Activated naive CD4-positive, alpha-beta T cell (primary cell): ENCODE measurements at places on chromosomes 2 and 18.

DNA sequence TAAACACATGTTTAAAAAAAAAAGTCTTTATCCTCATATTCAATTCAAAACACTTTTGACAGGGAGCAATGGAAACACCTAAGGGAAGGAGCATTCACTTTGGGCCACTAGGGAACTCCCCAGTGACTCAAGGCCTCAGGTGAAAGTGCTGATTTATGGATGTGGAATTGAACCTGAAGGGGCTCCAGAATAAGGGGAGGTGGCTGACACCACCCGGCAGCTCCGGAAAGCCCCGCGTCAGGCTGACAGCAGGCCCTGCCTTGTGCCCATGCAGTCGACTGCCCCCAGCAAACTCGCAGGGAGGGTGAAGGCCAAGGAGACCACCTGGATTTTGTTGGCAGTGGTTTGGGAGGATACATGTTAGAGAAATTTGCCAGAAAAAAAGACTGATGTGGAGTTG, 275.3 kb upstream of the NCKAP5 start:
- no peak for DNase-seq

- no peak for DNase-seq
Measured at GRCh38 chr2:3209258-3209657, 168.4 kb downstream of the EIPR1 start.

- DNase-seq, result no peak
Measured at GRCh38 chr2:109538546-109538945, 75.2 kb downstream of the SEPTIN10 start.

- DNase-seq, result no peak
Measured at GRCh38 chr2:67733517-67733916, 329.3 kb downstream of the C1D start.

DNA sequence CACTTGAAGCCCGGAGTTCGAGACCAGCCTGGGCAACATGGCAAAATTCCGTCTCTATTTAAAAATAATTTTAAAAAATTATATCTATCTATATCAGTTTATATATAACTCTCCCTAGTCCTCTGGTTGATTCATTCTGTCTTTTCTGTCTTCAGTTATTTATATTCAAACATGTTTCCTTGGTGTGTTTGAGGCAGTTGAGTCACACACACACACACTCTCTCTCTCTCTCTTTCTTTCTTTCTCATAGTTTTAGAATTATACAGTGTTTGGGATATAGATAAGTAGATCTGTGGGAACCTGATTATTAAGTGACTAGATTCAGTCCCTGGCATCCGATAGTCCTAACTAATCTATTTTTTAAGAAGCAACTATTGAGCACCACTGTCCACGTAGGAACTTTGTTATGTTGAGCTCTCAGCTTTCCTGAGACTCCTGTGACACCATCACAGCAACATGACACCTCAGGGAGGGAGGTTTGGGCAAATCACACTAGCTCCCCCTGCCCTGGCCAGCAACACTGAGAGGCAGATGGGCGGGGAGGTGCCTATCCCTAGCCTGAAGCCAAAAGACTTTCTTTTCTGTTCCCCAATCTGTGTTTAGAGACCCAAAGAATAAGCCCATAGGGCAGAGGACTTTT, 482.7 kb downstream of the DLGAP1 start:
- no peak for DNase-seq

GRCh38 chr2:218404351-218405085, 4.8 kb downstream of the CTDSP1 start:
- no peak for DNase-seq

GRCh38 chr2:47038656-47039488, 116.2 kb downstream of the STPG4 start:
- DNase-seq, result no peak

DNA sequence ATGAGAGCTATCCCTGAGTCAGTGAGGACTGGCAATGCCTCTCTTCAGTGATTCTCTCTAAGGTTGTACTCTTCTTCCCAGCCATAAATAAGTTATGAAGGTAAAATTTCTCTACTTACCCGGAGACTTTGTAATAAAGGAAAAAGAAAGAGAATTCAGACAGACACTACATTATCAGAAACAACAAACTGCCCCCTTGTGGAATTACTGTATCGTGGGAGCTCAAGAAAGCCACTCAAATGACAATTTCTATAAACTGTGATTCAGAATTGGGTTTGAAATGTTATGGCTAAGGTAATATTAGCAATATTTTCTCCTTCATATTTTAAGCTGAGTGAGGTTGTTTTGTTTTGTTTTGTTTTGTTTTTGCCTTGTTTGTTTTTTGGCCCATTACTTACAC, 155.8 kb upstream of the TANK start:
- DNase-seq, result no peak

- DNase-seq, result no peak
Measured at GRCh38 chr2:10257500-10258147, 45.1 kb upstream of the HPCAL1 start.

DNA sequence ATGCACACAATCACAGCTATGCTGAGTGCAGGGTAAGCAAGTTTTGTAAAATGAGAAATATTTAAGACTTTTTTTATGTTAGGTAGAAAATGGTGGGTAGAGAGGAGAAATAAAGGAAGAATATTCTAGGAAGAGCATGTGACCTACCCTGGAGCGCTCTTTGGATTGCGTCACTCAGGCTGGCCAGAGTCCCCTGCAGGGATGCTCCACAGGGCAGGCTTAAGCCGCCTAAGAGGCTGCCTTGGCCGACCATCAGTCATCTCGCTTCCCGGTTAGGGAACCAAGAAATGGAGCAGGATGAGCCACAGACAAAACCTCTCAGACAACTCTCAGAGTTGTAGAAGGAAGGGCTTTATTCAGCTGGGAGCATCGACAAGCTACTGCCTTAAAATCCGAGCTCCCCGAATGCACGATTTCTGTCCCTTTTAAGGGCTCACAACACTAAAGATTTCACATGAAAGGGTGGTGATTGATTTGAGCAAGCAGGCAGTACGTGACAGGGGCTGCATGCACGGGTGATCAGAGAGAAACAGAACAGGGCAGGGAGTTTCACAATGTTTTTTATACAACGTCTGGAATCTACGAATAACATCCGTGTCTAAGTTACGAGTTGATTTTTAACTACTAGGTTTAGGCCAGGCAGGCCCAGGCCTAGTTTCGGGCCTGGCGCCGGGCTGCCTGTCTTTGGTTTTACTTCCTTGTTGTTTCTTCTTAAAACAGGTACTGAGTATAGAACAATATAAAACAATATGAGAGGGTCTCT, 1072.0 kb downstream of the CBLN2 start:
- DNase-seq, result no peak

GRCh38 chr2:108129636-108130035, 110.1 kb upstream of the SULT1C3 start:
- no peak for DNase-seq

DNA sequence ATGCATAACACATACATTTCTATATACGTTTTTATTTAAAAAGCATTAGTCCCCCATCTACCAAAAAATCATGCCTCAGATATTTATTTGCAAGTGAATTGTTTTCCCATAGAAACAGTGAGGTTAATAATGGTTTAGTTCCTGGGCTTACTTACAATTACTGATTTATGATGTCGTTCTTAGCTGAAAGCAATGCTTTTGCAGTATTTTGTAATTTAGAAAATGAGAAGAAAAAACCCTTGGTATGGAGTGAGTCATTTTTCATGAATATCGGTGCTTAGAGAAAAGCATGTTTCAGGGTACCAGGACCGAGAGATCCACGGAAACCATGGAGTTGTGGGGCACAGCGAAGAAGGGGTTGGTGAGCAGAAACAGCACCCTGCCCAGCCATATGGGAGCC, 12.0 kb upstream of the CDK15 start:
- no peak for DNase-seq

DNA sequence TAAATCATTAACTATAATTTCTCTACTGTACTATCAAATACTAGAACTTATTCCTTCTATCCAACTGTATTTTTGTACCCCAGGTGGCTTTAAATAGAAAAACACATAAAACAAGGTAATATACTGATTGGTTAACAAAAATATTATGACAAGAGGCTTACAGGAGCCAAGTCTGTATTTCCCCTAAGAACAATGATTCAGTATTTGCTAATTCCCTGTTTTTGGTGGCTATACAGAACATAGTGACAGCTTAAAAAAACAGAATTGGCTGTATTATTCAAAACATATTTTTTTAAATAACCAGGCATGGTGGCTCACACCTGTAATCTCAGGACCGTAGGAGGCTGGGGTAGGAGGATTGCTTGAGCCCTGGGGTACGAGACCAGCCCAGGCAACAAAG, 16.3 kb downstream of the RTN4 start:
- no peak for DNase-seq

GRCh38 chr2:174717273-174717672, 47.0 kb downstream of the CHRNA1 start:
- no peak for DNase-seq

DNA sequence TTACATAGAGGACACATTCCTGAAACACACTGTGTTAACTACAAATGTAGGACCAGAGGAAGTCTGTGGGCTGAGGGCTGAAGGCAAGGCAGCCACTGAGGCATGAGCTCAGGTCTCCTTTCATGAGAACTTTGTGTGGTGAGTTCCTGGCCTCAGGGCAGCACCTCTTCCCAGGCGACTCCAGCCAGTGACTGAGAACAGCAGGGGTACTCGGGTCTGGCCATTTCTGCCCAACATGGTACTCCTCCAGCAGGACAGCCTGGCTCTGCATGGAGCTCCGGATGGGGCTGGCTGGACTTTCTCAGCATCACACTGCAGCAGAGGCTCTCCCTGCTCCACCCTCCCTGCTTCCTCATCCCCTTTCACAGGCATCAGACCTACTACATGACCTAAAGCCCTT, 125.5 kb upstream of the SPATS2L start:
- no peak for DNase-seq

DNA sequence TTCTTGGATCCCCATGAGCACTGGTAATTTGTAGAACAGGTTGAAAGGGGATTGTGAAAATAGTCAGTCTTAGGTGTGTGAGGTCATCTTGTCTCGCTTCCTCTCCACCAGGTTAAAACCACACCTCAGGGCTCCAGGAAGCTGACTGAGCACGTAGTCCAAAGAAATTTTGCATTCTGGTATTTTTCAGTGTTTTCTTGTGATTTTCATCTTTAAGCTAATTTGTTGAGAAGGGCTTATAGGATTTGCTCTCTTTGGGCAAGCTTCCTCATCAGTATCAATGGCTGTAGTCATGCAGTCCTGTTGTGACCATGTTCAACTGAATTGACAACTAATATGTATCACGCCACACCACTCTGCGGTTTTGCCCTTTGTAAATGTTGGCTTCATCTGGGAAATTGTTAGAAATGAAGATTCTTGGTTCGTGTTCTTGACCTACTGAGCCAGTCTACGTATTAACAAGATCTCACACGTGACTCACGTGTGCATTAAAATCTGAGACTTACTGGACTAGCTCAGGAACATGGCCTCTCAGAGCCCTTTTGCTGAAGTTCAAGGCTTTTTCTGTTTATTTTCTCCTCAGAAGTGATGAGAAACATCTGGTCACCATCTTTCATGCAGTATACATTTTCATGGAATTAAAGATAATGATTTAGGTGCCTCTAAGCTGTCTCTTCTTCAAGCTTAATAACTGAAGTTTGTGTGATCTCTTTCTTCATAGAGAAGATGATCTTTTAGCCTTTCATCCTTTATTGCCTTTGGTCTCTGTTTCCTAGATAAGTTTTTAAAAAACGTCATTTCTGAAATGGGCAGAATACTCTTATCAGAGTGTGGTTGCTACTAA, 32.8 kb downstream of the FMNL2 start:
- DNase-seq, result no peak

DNA sequence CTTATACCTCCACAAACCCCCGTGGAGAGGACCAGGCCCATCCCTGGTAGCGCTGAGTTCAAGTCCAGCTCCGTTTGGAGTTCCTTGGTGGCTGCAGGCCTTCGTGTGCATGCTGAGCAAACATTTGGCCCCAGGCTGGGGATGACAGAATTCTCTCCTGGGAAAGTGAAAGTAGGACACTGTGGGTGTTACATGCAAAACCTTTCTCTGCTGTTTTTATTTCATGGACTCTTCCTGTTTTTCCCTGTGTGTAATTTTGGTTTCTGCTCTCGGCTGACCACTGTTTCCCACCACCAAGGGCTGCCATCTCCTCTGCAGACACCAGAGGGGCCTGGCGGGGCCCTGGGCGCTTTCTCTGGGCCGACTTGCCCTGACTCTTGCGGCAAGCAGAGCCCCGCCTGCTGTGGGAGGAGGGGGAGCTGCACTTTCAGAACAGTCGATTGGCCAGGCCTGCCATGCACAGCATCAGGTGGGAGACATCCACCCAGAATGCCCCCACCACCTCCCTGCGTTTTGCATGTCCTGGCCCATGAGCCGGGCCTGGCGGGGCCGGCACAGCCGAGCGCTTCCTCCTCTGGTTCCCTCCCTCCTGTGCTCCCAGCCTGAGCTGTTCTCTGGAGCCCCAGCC, 102.4 kb downstream of the CABLES1 start:
- DNase-seq, result no peak

DNA sequence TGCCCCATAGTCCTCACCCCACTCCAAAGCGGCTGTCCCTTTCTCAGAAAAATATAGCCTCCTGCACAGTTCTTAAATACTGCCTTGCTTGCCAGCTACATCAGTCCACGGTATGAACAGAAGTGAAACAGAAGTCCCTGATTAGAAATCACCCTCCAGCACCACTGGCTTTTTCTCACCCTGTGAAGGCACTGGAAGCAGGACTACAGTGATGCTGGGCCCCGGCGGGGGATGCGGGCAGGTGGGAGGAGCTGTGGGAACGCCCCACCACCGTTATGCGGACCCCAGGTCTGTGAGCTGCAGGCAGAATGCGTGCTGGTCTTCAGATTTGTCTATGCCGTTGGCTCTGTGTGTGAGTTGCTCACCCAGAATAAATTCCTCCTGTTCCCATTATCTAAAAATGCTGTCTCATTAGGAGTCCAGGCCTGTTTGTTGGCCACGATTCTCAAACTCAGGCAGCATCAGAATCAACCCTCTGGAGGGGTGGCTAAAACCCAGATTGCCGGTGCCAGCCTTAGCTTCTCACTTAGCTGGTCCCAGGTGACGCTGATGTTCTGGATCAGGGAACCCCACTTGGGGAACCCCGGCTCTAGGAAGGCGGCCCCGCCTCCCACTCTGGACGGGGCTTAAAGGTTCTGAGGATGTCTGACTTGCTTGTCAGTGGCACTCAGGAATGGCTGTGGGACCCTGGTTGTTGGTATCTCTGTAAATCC, 224.8 kb upstream of the PXDN start:
- no peak for DNase-seq

DNA sequence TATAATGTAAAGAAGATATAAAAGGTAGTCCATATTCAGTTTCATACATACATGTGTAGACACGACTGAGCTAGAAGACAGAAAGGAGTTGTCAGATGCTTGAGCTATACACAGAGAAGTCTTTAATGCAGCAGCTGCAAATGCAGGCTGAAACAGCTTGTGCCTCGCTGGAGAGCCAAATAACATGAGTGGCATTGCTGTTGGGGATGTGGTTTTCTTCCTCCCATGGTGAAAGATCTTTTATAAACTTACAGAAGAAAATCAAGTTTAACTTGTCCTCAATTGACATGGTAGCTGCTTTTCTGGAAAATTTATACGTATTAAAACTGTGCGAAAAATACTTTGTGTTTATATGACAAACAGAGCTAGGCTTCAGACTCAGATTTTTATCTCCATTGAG, 16.4 kb upstream of the IL1R1 start:
- no peak for DNase-seq

GRCh38 chr18:54743605-54743995, 84.7 kb upstream of the RAB27B start:
- no peak for DNase-seq

- no peak for DNase-seq
Measured at GRCh38 chr2:215324811-215325210, 13.0 kb downstream of the ATIC start.
